ENCODE measurements at places on chromosomes 12 and 14.
A peak's percentile ranks its signal among the peaks of the same experiment; 100 is the strongest.

DNA sequence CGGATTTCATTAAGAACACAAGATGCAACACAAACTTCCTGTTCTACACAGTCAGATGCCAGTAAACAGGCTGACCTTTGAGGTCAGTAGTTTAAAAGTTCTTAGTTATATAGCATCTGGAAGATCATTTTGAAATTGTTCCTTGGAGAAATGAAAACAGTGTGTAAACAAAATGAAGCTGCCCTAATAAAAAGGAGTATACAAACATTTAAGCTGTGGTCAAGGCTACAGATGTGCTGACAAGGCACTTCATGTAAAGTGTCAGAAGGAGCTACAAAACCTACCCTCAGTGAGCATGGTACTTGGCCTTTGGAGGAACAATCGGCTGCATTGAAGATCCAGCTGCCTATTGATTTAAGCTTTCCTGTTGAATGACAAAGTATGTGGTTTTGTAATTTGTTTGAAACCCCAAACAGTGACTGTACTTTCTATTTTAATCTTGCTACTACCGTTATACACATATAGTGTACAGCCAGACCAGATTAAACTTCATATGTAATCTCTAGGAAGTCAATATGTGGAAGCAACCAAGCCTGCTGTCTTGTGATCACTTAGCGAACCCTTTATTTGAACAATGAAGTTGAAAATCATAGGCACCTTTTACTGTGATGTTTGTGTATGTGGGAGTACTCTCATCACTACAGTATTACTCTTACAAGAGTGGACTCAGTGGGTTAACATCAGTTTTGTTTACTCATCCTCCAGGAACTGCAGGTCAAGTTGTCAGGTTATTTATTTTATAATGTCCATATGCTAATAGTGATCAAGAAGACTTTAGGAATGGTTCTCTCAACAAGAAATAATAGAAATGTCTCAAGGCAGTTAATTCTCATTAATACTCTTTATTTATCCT is 13.5 kb downstream of the PTGER2 start:
- no peak for DNase-seq

DNA sequence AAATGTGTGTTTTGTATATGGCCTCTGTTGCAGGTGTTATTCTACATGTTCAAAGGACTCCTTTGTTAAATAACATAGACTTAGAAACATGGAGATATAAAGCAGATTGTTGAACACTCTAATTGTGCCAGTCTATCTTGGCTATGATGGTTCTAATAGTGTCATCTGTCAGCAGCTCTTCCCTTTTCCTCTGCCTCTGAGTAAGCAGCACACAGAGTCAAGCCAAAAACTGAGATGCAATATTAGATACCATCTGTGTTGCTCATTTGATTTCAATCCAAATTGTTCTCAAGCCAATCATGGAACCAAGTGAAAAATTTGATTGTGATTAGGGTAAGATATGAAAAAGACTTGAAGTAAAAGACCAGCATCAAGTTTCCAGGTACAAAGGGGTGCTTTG is 871.1 kb upstream of the MGAT4C start:
- DNase-seq, result no peak

DNA sequence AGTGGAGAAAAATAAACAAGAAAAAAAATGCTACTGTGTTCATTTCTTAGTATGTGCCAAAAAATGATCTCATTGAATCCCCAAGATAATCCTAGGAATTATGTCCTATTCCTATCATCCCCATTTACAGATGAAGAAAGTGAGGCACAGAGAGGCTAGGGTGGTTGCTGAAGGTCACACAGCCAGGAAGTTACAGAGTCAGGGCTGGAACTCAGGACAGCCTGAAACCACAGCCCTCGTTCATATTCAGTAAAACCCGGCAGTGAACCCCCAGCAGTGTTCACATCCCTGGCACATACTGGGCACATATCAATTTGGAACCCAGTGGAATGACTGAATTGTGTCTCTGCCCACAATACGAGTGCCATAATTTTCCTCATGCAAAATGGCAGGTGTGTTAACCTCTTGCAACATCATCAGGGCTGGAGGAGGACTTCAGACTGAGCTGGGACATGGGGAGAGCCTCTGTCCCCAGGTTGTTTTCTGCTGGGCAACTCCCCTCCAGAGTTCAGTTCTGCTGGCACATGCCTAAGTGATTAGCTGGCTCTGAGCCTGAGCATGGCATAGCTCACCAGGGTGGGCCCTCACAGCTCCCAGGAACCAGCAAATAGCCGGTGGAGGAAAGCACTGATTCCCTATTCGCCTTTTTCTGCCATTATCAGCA is 2.0 kb upstream of the PPP1CC start:
- DNase-seq, result no peak

DNA sequence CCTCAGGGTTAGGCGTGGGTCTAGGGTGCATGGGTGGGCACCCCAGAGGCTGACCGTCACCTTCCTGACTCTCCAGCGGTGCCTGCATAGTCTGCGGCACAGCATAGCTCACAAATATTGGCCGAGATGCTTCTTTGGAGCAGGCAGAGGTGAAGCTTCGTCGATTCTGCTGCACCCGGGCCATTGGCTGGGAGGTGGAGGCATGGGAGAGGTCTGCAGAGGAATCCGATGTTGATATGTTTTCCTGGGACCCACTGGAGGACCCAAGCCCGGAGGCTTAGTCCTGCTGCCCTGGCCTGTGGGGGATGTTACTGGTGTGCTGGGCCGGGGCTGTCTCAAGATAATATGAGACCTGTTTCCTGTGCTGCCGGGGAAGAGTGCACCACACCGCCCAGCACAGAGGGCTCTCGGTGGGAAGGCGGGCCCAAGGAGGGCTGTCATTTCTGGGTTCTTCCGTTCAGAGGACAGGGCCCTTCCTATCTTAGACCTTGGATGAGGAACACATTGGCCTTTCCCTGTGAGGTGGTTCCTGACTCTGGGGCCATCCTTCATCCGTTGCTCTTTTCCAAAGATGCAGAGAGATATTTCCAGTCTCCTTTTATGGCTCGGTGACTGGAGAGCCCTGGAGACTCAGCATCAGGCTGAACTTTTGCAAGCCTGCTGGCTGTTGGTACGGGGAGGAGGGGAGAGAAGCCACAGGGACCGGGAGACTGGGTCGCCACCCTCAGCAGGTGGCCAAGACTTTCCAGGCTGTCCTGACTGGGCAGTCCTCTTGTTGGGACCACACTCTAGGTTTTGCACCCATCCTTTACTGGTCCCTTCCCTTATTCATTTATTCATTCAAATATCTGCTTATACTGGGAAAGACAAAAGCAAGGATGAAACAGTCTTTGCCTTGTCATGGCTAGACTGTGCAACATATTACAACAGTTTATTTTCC is 143.5 kb downstream of the TSPAN9 start:
- no peak for DNase-seq

DNA sequence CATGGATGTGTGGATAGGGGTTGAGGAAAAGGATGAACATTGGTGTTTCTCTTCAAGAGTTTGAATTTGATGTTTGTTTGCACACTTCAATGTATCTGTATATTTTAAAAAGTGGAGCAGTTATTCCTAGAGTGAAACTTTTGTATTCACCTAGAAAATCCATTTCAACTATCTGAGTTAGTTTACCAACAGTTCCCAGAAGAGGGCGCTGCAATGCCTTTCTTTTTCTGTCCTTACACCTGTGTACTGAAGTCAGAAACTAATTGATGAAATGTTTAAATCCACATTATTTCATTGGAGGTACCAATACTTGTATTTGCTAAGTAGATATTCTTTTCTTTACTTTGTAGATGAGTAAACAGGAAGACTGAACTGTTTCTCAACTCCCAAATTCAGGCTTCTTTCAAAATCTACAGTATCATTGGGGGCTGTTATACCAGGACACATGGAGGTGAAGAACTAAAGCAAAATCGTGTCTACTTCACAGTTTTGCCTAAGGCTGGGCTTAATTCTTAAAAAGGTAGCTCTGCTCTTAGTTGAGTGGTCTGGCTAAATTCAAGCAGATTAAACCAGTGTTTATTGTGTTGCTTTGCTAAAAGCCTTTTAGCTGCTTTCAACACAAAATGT is 26.6 kb upstream of the KLRB1 start:
- peak; percentile 84 for DNase-seq

Measured in stimulated activated CD4-positive, alpha-beta T cell treated with anti-CD3 and anti-CD28 coated beads, Interleukin-15, amount 100 ng/mL, for 24 hours (primary cell).